ENCODE measurements at places on chromosomes 13 and 19.

- peak; percentile 43 for DNase-seq
Observed at GRCh38 chr19:5958074-5958850, 19.7 kb downstream of the RANBP3 start.

GRCh38 chr19:45110851-45111266 is 17.9 kb downstream of the PPP1R37 start:
- no peak for DNase-seq

- no peak for DNase-seq
Observed at GRCh38 chr13:97723655-97724054, 229.8 kb upstream of the IPO5 start.

DNA sequence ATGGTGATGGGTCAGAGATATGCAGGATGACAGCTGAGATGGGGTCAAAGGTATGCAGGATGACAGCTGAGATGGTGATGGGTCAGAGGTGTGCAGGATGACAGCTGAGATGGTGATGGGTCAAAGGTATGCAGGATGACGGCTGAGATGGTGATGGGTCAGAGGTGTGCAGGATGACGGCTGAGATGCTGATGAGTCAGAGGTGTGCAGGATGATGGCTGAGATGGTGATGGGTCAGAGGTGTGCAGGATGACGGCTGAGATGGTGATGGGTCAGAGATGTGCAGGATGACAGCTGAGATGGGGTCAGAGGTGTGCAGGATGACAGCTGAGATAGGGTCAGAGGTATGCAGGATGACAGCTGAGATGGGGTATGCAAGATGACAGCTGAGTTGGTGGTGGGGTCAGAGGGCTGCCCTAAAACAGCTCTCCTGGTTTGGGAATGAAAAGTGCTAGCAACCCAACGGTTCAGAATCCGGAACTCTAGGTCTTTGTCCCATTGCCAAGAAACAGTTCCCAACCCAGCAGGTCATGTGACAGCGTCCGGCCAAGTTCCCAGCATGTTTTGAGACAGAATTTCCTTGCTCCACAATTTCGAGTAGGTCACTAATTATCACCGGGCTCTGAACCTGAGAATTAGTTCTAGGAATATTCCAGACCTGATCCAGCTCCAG is 3.2 kb downstream of the SELENOW start:
- no peak for DNase-seq

DNA sequence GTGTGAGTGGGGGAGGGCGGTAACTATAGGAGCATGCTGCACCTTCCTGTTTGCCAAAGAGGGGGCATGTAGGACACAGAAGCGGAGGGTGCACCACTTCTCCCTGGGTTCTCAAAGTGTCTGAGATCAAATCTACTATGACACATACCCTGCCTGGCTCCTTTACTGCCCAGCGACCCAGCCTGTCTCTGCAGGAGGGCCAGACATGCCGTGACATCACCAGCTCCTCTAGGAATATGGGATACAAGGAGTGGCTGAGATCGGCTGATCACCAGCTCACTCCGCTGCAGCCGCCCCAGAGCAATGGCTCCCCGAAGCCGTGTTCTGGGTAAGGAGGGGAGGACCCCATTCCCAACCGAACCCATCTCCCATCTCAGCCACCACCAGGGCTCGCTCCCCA is 16.4 kb upstream of the IGFL1 start:
- no peak for DNase-seq

- no peak for DNase-seq
Observed at GRCh38 chr13:114072421-114072820, 60.0 kb downstream of the RASA3 start.

DNA sequence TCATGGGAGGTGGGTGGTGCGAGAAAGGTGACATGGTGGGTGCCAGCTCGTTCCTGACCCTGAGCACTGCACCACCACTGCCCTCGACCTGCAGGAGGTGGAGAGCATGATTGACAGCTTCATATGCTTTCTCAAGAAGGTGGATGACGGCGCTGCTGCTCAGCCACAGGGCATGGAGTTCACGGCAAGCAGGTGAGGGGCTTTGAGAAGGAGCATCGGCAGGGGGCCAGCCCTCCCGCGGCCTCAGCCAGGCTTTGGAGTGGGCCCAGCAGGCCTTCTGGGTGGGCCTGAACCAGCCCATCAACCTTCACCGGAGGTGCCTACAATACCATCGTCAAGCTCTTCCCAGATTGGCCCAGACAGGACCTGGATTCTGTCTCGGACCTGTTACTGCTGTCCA is 18.9 kb upstream of the ZNF14 start:
- DNase-seq, result no peak

DNA sequence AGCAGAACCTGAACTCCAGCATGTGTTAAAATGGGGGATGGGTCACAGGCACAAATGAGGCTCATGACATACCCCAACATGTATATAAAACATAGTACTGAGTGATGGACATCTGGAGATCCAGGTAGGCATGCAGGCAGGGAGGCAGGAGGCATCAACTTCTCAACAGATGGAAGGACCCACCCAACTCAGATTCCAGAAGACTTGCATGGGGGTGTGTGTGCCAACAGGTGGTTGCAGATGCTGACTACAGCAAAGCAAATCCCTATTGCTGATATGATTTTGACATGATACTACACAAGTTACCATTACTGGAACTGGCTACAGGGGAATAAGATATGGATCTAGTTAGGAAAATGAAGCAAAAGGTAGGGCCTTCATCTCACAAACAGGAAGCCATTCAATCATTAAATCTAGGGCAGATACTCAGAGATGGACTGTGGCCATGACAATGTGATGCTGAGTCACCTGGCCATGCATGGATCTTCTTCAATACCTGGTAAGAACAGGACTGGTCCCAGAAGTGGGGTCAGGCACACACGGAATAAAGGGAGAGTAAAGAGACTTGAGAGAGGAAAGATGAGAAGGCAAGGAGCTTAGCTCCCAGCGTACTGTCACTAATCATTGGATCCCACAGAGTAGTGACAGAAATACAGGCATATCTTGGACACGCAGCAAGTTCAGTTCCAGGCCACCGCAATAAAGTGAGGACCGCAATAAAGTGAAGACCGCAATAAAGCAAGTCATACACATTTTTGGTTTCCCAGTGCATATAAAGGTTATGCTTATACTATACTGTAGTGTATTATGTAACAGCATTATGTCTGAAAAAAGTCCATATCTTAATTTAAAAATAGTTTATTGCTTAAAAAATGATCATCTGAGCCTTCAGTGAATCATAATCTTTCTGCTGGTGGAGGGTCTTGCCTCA is 91.3 kb downstream of the USP12 start:
- DNase-seq, result no peak

GRCh38 chr13:42874221-42874620 is 92.8 kb downstream of the FAM216B start:
- DNase-seq, result no peak

GRCh38 chr13:65264066-65264465 is 1966.1 kb downstream of the PCDH9 start:
- DNase-seq, result peak; percentile 90

- peak; percentile 86 for DNase-seq
Observed at GRCh38 chr13:50589651-50590054, 253.8 kb downstream of the DLEU7 start.

GRCh38 chr19:28150129-28150528 is 1062.8 kb downstream of the UQCRFS1 start:
- no peak for DNase-seq

- DNase-seq, result no peak
Observed at GRCh38 chr19:31274251-31275067, 74.8 kb downstream of the TSHZ3 start.

DNA sequence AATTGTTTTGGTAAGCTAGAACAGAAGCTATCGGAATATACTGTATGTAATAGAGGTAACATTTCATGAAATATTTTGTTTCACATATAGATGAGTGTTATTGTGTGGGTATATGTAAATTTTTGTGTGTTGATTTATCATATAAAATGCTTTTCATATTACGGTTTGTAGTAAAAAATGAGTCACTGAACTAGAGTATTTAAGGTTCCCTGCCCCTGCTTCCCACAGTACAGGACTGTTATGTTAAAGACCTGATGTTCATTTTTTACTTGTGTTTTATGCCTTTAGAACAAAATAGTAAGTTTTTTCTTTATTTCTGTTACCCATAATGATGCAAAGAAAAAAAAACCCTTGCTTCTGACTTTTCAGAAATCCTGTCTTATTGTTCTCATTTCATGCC is 243.4 kb downstream of the ENOX1 start:
- no peak for DNase-seq

- DNase-seq, result peak; percentile 11
Observed at GRCh38 chr13:111033172-111034130, 81.7 kb upstream of the ARHGEF7 start.

GRCh38 chr13:76630629-76631230 is 255.5 kb downstream of the KCTD12 start:
- no peak for DNase-seq

- peak; percentile 29 for DNase-seq
Observed at GRCh38 chr13:19984430-19985218, 26.1 kb downstream of the ZMYM2 start.

- no peak for DNase-seq
Observed at GRCh38 chr13:31242916-31243315, 43.1 kb downstream of the B3GLCT start.

GRCh38 chr19:37333457-37333856 is 37.4 kb upstream of the ZNF527 start:
- peak; percentile 52 for DNase-seq

DNA sequence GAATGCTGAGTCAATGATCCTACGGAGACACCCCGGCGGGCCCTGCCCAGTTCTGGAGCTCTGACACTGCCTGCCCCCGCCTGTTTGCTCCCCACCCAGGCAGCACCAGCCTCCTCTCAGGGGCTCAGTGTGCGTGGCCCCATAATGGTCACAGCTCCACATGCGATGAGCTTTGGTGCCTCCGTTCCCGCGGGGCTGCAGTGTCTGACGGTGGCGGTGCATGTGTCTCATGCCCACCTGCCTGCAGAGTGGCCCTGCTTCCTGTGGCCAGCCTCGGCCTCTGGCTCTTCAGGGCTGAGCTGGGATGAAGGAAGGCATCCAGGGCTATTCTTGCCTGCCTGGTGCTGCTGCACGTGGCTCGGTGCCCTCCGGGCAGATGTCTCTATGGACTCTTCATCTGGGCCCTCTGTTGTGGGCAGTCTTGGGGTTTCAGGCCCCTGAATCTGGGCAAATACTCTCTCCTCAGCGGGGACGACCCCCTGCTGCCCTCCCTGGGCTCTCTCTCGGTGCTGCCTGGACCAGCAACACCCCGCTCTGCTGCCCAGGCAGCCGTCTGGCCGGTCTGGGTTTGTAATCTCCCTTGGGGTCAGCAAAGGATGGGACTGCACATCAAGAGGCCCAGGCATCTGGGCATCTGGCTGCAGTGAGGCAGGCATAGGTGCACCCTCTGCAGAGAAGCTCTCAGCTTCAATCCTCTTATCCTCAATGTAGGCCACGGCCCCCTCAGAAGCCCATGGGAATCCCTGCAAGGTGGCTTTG is 19.3 kb upstream of the TMEM255B start:
- no peak for DNase-seq

DNA sequence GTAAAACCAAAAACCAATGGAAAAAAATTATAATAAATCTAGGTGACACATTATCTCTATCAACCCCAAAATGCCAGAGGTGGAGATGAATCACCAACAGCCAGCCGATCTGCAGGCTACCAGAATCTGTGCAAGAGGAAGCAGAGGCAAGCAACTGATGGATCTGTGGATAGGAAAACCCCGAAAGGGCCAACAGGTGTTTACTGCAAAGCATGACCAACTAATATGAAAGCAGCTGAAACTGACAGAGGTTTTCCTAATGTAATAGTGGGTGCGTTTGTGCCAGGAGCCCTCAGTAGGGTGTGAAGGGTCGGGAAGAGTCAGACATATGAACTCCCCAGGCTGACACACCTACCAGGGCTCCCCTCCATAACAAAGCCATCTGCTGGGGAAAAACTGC is 554.6 kb downstream of the RFC3 start:
- DNase-seq, result no peak

DNA sequence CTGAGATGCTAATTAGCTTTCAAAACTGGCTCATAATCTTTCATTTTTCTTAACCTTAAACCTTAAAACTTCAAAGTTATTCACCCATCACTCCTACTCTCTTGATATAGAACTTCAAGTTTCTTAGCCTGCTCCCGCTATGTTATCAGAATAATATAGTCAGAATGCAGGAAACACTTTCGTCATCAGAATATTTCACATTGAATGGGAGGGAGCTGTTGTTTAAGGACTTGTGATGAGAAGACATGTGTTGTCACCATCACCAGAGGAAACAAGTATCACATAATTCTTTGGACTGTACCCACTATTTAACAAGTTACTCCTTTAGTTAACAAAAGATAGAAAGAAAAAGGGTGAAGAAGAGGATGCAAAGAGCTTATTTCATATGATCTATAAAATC is 65.0 kb upstream of the FNDC3A start:
- DNase-seq, result no peak

DNA sequence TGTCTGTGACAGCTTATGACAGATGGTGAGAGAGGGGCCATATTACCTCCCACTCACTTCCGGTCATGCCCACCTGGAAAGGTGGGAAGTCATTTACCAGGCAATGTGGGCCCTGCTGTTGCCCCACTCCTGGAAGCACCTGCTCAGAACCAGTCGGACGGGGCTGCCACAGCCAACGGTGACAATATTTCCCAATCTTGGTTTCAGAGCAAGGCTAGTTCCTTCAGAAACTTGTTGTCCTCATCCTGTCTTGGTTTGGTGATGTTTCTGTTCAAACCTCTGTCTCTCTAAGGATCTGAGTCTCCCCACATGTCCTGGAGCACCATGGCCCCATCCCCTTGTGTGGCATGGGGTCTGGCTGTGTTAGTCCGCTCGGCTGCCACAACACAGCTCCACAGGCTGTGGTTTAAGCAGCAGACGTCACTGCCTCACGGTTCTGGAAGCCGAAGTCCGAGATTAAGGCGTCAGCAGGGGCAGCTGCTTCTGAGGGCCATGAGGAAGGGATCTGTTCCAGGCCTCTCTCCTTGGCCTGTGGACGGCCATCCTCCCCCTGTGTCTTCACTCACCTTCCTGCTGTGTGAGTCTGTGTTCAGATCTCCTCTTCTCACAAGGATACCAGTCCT is 31.5 kb upstream of the SLC15A1 start:
- peak; percentile 10 for DNase-seq

DNA sequence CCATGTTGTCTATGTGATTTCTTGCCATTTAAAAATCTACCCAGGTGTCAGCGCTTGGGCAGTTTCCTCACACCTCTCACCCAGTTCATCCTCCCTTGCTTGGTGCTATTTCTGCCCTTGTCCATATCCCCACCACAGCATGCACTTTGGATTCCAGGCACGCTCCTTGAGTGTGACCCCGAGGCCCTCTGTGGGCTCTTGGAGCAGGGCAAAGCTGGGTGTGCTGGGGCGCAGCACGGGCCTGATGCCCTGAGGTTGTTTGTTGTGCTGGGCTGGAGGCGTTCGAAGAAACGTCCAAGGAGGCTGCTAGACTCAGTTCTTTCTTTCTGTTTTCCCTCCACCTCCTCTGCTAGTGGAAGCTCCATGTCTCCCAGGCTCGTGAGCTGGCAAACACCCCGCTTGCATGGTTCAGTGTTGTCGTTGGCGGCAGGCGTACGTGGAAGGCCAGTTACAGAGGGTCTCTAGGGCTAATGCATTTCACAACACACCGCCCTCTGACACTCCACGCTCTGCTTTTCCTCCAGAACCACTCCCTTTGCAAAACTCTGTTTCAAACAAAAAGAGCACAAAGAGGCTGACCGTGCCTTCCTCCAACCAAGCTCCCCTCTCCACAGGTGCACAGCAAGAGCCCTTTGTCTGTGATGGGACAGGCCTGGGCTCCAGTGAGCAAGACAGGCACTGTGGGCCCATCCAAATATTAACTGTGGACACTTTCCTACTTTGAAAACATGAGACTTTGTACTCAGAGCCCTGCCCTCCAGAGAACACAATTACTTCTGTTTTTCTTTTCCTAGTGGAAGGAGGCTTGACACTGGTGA is 117.7 kb upstream of the GJB6 start:
- DNase-seq, result no peak

- DNase-seq, result peak; percentile 63
Observed at GRCh38 chr13:31786011-31786410, 46.7 kb downstream of the RXFP2 start.

All from epithelial cell of esophagus (primary cell).